ENCODE measurements at places on chromosomes 5 and 9. TPM values are rescaled to one million over a fixed set of nuclear protein-coding genes. Genes with fewer than 3 reads are reported as not detected.

ADAMTS19 gene
- total RNA-seq, result not detected

ZNF622 gene
- 54.4 TPM for total RNA-seq

PCDHA10 gene
- total RNA-seq, result not detected

KCNV2 gene
- total RNA-seq, result not detected

ANKRD34B gene
- total RNA-seq, result not detected
